NCI-H1417 treated with DMSO at 0.1 percent for 48 hours (cell line): ENCODE measurements at places on chromosomes 6 and 20.

GRCh38 chr6:116842459-116842858 lies 13.6 kb upstream of the GPRC6A start:
- no peak for DNase-seq

GRCh38 chr6:40583709-40584108 lies 3.5 kb downstream of the LRFN2 start:
- DNase-seq = no peak

- DNase-seq = peak; percentile 81
Measured at GRCh38 chr20:7770578-7770977, 169.7 kb downstream of the HAO1 start.

GRCh38 chr6:116090251-116090650 lies 10.4 kb upstream of the NT5DC1 start:
- no peak for DNase-seq
